ENCODE measurements at places on chromosomes 11 and 22.

GRCh38 chr11:96207459-96208449 is 135.2 kb downstream of the MAML2 start:
- DNase-seq, result no peak

DNA sequence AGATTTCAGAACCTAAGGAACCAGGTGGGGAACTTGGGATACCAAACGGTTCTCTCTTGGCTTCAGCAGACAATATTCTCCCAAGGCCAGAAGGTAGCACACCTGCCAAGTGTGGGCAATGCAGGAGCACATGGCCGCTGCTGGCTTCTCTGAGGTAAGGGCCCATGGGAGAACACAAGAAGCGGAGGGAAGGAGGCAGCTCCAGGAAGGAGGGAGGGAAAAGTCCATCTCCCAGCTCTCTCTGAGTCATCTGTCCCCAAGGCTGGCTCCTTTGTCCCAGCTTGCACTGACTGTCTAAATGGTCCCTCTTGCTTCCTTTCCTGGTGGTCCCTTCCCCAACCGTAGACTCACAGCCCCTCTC is 557.9 kb upstream of the CADM1 start:
- no peak for DNase-seq

DNA sequence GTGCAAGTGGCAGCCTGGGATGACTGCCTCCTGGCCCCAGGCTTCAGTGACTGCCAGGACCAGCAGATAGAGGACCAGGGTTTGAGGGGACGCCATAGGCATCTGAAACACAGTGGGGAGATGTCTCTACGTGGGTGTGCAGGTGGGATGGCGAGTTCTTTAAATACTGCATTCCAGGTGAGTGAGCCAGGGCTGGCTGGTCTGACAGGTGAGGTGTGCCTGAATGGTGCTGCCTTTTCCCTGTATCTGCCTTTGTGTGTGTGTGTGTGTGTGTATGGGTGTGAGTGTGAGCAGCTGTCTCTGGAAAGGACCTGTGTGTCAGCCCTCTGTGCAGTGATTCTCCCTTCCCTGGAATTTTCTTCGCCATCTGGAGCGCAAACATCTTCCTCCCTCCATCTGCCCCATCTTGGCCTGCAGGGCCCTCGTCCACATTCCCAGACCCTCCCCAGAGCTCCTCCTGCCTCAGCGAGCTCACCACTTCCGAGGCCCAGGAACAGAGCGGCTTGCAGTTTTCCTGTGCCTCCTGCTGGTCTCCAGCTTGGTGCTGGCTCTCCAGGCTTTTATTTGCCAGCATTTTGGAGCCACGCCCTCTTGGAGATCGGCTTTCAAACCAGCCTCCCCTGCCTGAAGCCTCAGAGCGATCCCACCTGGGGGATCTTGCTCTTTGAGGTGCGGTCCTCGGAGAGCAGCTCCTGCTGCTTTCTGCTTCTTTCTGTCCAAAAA is at the start of gene GPHA2:
Gene GPHA2, minus strand, starts transcription at position 535 of the 723 bp plus-strand sequence. Its CDS starts 433 bp downstream, at position 102.
- DNase-seq, result no peak

DNA sequence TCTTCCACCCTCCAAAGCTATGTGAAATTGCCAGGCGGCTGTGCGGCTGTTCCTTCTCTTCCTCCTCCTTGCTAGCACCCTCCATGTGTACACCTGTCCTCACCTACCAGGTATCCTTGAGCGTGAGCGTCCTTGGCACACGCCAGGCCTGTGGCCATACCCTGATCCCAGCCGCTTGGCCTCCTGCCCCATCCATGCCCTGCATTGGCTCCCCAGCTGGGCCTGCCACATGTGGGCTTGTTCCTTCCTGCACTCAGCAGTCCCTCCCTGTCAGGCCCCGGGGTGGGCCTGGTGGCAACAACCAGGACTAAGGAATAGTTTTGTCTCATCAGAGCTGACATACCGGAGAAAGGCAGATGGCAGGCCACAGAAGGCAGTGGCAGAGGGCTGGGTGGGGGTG is 40.0 kb downstream of the SCUBE1 start:
- DNase-seq, result no peak

GRCh38 chr11:61026121-61027031 is 54.9 kb downstream of the CD6 start:
- DNase-seq, result no peak

DNA sequence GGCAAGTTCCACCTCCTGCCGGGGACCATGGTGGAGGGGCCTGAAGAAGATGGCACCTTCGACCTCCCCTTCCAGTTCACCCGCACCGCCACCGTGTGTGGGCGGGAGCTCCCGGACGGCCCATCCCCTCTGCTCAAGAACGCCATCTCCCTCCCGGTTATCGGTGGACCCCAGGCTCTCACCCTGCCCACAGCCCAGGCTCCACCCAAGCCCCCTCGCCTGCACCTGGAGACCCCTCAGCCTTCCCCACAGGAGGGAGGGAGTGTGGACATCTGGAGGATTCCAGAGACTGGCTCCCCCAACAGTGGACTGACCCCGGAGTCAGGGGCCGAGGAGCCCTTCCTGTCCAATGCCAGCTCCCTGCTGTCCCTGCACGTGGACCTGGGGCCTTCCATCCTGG is 6.4 kb downstream of the CDC42EP2 start:
- no peak for DNase-seq

- DNase-seq, result no peak
Observed at GRCh38 chr22:30472994-30473720, 1.3 kb upstream of the SEC14L3 start.
